Left colon (tissue), 2 donors: ENCODE measurements at places on chromosomes 11 and 22. TPM values are rescaled to one million over a fixed set of nuclear protein-coding genes. Genes with fewer than 3 reads are reported as not detected.

Gene PRMT3
- 9.4 TPM for total RNA-seq

Gene RTN4R
- total RNA-seq, result 6.5 TPM

Gene FOLH1
- 1.2 TPM for total RNA-seq

Gene PLEKHA7
- total RNA-seq, result 110 TPM

Gene GGTLC2
- 0.45 TPM for total RNA-seq

Gene SBF1
- total RNA-seq, result 80.1 TPM

Gene LDHAL6A
- not detected for total RNA-seq

Gene IGLL1
- total RNA-seq, result not detected

Gene FOLR3
- not detected for total RNA-seq
